ENCODE measurements at places on chromosomes 13 and 19. TPM values are rescaled to one million over a fixed set of nuclear protein-coding genes. Genes with fewer than 3 reads are reported as not detected.

ZNF560 gene
- total RNA-seq: 5.7 TPM

DNA sequence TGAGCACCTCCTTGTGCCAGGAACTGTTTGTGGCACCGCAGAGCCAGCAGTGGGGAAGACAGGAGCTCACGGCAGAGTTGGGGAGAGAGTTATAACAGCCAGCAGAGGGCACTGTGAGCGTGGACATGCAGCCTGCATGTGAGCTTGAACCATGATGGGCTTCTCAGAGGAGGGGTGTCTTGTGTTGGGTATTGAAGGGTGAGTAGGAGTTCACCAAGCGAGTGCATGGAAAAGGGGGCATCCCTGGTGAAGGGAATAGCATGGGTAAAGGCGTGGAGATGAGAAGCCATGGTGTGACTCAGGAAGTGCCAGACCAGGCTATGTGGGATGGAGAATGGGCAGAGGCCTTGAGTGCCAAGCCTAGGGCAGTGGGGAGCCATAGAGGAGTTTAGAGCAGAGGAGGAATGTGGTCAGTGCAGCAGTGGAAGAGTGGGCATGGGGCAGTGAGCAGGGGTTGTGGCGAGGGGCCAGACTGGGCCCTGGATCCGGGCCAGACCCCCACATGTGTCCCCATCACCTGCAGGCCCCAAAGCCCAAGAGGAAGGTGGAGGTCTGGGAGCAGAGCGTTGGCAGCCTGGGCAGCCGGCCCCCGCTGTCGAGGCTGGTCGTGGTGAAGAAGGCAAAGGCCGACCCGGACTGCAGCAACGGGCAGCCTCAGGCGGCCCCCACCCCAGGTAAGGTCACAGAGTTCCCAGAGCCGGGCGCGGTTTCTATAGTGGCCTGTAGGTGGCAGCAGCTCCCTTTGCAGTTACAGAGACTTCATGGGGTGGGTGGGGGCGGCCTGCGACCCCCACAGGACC lies 11.8 kb upstream of the SHD start:
- DNase-seq: peak; percentile 76

IQCN gene
- total RNA-seq: 10.2 TPM

DNA sequence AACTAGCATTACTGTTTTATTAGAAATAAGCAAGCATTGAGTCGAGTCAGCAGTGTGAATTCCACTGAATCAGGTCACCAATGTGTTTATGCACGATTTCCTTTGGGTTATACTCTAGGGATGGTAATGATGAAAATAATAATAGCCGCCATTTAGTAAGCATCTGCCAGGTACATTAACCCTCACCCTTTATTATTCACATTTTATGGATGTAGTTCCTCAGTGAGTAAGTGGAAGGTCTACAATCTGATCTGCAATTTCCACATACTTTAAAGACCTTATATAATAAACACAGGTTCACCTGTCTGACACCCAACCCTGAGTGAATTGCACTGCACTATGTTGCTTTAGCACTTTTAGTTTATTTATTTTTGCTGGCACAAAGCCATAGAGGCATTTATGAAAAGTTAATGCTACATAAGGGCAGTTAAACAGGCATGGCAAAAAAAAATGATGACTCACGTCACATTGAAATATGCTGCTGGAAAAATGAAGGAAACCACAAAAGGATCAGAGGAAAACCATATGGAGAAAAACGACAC lies 122.4 kb downstream of the TRPC4 start:
- no peak for DNase-seq

DNA sequence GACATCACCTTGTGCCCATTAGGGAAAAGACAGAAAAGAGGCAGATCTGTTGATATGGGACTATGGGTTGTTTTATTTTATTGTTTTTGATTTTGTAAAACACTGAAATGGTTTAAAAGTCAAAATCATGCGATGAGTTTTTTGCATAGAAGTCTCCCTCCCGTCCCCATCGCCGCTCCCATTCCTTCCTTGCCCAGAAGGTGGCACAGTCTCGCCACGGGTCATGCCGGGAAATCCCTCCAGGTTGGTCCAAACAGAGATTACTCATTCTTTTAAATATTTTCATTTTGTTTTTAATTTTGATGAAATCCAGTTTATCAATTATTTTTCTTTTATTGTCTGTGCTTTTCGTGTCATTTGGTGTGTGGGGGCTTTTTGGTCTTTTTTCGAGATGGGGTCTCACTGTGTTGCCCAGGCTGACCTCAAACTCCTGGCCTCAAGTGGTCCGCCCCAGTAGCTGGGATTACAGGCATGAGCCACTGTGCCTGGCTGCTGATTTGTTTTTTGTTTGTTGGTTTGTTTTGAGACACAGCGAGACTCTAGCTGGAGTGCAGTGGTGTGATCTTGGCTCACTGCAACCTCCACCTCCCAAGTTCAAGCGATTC lies 9.2 kb downstream of the PGPEP1 start:
- DNase-seq: peak; percentile 69
